ENCODE measurements at places on chromosomes 3 and 15.

- H3K4me1 ChIP-seq = no peaks in the 10 kb centered on the region
- no peak overlapping the region for H3K4me3 ChIP-seq
- DNase-seq = no peak
- H3K36me3 ChIP-seq = no peaks in the 10 kb centered on the region
- no peaks in the 10 kb centered on the region for H3K27me3 ChIP-seq
Observed at GRCh38 chr3:197350446-197350845, 52.0 kb upstream of the DLG1 start.

DNA sequence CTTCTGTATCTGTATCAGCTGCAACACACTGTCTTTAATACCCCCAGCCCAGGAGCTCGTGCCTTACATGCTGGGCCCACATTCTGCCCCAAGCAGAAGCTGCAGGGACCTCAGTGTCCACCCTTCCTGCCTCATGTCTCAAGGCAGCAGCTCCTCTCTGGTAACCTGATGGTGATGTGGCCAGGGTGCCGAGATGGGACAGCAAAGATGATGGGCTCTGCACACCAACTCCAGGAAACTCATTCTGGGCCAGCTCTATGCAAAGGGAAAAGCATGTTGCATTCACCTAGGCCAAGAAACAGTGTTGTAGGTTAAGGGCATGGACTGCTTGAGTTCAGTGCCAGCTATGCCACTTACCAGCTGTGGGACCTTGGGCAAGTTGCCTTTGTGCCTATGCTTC, 79.5 kb upstream of the PRR23C start:
- no peak overlapping the region for H3K4me3 ChIP-seq
- H3K36me3 ChIP-seq = no peaks in the 10 kb centered on the region
- no peak for DNase-seq
- no peak overlapping the region for H3K27ac ChIP-seq
- no peaks in the 10 kb centered on the region for H3K27me3 ChIP-seq

DNA sequence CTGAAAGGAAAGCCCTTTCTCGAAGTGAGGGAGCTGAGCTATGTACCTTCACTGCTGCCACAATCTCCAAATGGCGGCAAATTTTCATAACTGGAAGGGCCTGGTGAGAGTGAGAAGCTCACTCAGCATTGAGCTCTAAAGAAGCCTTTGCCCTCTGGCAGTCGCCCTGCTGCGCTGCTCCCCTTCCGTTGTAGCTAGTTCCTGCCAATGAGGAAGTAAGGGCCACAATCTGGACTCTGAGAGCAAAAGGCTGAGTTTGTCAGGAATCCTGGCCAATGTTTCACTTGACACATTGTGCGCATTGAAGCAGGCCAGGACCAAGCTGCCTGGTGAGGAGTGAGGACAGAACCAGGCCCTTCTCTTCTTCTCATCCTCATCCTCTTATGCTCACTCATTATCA, 579.5 kb downstream of the PDCD6IP start:
- H3K4me3 ChIP-seq = no peak overlapping the region
- no peaks in the 10 kb centered on the region for H3K36me3 ChIP-seq
- H3K27ac ChIP-seq = no peak overlapping the region
- H3K27me3 ChIP-seq = no peaks in the 10 kb centered on the region
- no peak for DNase-seq

DNA sequence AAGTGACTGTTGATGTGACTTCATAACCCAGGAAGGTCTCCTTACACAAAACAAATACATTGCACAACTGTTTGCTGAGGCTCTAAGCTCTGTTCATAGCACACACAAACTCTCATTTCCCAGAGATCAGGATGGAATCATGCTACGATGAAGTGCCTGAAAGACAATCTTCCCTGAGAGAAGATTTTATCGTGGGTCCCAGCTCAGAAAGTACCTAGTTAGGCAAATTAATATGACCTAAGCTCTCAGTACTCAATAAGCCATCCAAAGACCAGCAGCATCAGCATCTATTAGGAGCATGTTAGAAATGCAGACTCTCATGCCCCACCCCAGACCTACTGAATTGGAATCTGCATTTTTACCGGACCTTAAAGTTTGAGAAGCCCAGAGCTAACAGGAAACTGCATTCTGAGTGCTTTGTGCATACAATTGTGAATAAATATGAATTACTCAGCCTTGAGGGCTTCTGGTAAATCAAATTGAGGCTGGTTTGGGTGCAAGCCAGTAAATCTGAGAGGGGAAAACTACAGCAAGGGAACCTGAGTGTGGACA, 161.5 kb upstream of the C2CD4B start:
- H3K4me1 ChIP-seq = peaks cover 13% of the 10 kb centered on the region
- no peaks in the 10 kb centered on the region for H3K27me3 ChIP-seq
- no peak overlapping the region for H3K4me3 ChIP-seq
- H3K36me3 ChIP-seq = no peaks in the 10 kb centered on the region
- peak overlapping the region; percentile 33 for H3K27ac ChIP-seq

DNA sequence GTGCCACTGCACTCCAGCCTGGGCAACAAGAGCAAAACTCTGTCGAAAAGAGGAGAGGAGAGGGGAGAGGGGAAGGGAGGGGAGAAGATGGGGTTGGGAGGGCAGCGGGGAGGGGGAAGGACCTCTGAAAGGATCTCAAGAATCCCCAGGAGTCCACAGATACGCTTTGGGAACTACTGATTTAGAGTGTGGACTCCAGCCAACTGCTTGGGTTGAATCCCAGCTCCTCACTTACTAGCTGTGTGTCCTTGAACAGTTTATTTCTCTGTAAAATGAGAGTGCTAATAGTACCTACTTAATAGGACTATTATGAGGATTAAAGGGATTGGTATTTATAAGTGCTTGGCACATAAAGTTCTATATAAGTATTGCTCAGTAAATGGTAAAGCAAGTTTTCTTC, 45.0 kb upstream of the FAH start:
- no peak overlapping the region for H3K27ac ChIP-seq
- no peaks in the 10 kb centered on the region for H3K27me3 ChIP-seq
- no peak overlapping the region for H3K4me3 ChIP-seq
- H3K4me1 ChIP-seq = peaks cover 3% of the 10 kb centered on the region
- no peak for DNase-seq

DNA sequence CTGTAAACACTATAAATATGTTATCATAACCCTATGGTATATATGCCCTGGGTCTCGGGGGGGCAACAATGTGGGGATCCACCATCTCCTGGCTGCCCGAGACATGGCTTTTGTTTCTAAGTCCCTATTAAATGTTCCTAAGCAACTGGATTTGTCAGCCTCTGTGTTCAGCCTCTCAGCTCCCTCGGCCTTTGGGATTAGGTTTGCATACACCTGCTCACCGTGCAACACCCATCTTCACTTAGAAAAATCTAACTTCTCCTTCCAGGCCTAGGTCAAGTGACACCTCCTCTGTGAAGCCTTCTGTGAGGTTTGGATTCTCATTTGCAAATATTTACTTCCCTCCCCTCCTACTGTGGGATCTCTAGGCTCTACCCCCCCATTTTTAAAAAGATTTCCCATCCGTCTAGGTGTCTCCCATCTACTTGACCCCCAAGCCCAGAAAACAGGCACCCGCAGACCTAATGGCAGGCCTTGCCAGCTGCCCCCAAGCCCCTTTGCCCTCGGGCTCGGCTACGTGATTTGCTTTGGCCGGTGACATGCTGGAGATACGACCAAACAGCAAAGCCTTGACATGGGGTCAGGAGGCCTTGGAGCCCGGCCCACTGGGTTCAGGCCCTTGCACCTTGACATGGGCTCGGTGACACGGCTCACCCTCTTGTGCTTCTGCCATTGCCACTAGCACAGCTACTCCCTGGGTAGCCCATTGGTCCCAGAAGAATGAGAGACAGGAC, 66.0 kb upstream of the BLM start:
- no peaks in the 10 kb centered on the region for H3K36me3 ChIP-seq
- H3K27ac ChIP-seq = no peak overlapping the region
- H3K4me3 ChIP-seq = no peak overlapping the region

DNA sequence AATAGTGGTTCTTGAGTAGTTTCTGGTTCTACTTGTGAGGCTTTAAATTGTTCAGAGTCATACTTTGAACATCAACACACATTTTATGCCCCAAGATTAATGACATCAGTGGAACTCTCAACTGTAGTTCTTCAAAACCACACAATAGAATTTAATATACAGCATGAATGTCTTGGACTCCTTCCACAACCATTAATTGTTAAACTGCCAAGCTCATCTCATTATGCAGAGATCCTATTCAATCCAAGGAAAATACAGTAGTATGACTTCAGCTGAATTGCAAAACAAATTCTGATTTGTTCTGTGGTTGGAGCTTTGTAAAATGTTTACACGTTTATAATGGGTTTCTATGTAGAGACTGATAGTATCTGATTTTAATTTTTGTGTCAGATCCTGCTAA, 199.2 kb upstream of the SLC2A2 start:
- no peak overlapping the region for H3K27ac ChIP-seq
- no peaks in the 10 kb centered on the region for H3K27me3 ChIP-seq
- no peak overlapping the region for H3K4me3 ChIP-seq
- H3K4me1 ChIP-seq = no peaks in the 10 kb centered on the region
- DNase-seq = no peak

DNA sequence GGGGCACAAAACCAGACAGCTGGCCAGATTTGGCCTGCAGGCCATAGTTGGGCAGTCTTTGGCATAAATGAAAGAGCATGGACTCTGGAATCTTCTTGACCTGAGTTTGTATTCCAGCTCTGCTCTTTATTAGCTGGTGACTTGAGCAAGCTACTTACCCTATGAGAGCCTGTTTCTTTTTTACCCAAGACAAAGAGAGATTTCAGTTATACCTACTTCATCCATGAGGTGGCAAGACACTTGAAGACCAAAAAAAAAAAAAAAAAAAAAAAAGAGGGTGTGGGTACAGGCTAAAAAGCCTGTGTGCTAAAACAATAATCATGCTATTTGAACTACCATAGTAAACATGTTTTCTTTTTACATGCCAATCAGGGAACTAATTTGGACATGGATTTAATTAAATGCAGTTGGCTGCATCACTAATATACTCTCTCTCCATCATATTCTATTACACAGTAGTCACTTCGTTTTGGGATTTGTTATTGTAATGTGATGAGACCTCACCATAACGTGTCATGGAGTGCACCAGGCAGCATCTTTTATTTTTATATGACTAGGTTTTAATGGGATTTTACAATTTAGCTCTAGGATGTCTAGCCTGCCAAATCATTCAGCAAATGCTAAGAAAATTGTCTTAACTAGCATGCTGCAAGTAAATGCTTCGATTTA, 109.2 kb upstream of the FHIT start:
- H3K36me3 ChIP-seq = no peaks in the 10 kb centered on the region
- DNase-seq = no peak
- H3K4me3 ChIP-seq = no peak overlapping the region
- H3K4me1 ChIP-seq = no peaks in the 10 kb centered on the region
- H3K27ac ChIP-seq = no peak overlapping the region

DNA sequence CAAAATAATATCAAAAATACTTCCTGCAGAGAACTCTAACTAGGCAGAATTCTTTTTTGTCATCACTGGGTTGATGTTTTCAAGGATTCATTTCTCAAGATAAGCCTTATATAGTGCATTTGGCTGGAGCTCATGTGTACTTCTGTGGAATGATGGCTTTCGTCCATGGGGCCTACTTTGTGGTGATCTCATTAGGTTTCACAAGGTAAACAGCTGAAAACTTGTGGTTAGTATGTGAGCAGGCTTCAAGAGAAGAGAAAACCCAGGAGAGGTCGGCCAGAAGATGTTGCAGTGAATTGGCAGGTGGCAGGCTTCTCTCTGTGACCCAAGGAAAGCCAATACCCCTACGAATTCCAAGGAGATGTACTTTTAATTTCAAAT, 121.4 kb upstream of the PHLDB2 start:
- H3K4me3 ChIP-seq = no peak overlapping the region
- H3K27ac ChIP-seq = no peak overlapping the region
- H3K36me3 ChIP-seq = no peaks in the 10 kb centered on the region
- no peaks in the 10 kb centered on the region for H3K4me1 ChIP-seq
- H3K27me3 ChIP-seq = no peaks in the 10 kb centered on the region

DNA sequence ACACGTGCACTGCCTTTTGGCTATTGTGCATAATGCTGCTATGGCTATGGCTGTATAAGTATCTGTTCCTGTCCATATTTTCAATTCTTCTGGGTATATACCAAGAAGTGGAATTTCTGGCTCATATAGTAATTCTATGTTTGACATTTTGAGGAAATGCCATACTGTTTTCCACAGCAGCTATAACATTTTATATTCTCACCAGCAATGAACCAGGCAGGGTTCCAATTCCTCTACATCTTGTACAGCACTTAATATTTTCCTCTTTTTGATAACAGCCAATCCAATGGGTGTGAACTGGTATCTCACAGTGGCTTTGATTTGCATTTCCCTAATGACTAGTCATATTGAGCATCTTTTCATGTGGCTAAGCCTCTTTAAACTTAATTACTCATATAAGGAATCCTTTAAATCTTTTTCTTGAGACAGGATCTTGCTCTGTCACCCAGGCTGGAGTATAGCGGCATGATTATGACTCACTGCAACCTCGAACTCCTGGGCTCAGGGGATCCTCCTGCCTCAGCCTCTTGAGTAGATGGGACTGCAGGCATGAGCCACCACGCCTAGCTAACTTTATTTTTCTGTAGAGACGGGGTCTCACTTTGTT, 38.1 kb upstream of the IGDCC4 start:
- no peak for DNase-seq
- no peak overlapping the region for H3K4me3 ChIP-seq
- no peaks in the 10 kb centered on the region for H3K36me3 ChIP-seq
- no peaks in the 10 kb centered on the region for H3K4me1 ChIP-seq
- H3K27me3 ChIP-seq = no peaks in the 10 kb centered on the region
- H3K27ac ChIP-seq = no peak overlapping the region

DNA sequence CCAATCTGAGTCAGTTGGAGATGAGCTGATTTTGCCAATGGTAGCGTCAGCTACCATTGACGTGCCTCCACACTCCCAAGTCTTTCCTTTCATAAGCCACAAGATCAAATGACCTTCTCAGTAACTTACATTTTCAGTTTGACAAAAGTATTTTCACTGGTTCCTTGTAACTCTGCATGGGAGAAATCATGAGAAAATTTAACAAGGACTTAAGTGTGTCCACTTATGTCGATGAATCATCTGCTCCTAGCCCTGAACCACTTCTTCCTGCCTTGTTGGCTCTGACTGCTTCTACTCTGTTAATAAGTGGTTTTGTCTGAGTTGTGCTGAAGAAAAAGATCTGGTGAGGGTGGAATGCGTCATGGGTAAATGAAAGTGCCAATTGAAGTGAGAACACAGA, 101.2 kb downstream of the NFKBIZ start:
- H3K27me3 ChIP-seq = no peaks in the 10 kb centered on the region
- H3K36me3 ChIP-seq = no peaks in the 10 kb centered on the region
- no peaks in the 10 kb centered on the region for H3K4me1 ChIP-seq

GRCh38 chr3:111999484-112000324, 982 bp downstream of the TAGLN3 start:
- no peak for DNase-seq
- no peak overlapping the region for H3K27ac ChIP-seq
- H3K36me3 ChIP-seq = no peaks in the 10 kb centered on the region
- peaks cover 12% of the 10 kb centered on the region for H3K4me1 ChIP-seq

All from left lung (tissue), 14 donors.